ENCODE measurements at places on chromosomes 5 and 9.

GRCh38 chr9:127520941-127521918 lies 69.9 kb downstream of the LRSAM1 start:
- DNase-seq, result no peak

DNA sequence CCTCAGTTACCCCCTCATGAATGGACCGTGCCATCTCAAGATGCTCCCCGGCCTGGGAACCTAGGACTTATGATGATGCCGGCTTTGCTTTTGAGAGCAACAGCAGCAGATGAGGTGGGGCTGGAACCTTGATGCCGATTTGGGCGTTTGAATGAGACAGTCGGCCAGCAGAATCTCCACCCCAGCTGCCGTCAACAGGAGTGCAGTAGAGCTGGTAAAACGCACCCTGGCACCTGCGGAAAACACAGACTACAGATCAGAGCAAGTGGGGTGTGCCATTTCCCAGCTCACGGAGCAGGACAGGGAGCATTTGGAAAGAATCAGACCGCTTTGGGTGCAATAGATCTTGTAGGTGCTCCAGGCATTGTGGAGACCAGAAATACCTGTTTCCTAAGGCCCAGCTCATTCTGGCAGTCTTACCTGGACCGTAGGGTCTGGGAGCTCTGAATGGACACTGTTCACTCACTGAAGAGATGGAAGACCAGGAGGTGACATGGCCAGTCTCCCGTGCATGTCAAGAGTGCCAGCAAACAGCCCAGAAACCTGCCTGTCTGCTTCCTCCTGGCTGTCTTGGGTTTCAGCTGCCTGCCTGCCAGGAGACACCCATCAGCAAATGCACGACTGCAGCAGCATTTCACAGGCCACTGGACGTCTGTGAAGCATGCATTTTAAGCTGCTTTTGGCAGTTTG lies 317.7 kb upstream of the IRX4 start:
- DNase-seq, result no peak

GRCh38 chr5:170571281-170571731 lies 67.5 kb downstream of the KCNIP1 start:
- DNase-seq, result no peak

GRCh38 chr9:99513441-99514112 lies 291.5 kb downstream of the SEC61B start:
- DNase-seq, result peak; percentile 56

DNA sequence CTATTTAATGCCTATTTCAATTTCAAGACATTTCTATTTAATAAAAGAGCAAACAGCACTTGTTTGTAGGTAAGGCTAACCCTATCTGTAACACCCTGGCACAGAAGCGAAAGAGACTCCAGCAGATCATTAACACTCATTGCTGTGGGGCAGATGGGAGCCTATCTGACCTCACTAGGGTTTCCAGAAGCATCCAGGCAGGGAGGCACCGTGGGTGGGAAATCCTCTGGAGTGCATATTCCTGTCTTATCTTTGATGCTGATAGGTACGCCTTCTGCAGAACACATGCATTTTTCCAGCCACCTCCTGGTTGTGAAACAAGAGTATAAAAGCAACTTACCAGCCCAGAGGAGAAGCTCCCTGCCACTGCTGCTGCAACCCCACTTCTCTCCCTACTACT lies 233.7 kb downstream of the GLIS3 start:
- DNase-seq, result no peak

DNA sequence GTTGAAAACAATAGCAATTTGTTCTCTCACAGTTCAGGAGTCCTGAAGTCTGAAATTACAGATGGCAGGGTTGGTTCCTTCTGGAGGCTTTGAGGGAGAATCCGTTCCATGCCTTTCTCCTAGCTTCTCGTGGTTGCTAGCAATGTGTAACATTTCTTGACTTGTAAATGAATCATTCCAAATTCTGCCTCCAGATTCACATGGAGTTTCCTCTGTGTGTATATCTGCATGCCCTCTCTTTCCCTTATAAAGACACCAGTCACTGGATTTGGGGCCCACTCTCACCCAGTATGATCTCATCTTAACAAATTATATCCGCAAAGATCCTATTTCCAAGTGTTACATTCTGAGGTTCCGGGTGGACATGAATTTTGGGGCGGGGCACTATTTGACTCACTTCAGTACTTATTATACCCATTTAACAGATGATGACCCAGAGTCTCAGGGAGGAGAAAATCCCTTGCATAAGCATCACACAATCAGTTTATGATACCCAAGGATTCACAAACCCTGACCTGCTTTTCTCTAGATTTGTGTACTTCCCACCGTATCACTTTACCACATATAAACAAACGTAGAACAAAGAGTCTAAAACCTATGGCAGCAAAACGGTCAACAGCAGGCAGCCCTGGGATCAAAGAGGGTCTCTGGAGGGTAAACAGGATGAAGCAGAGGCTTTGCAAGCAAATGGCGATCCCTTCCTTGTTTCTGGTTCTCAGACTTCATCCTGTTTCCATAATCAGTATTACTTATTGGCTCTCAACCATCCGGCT lies 93.7 kb downstream of the C9orf152 start:
- DNase-seq, result no peak

DNA sequence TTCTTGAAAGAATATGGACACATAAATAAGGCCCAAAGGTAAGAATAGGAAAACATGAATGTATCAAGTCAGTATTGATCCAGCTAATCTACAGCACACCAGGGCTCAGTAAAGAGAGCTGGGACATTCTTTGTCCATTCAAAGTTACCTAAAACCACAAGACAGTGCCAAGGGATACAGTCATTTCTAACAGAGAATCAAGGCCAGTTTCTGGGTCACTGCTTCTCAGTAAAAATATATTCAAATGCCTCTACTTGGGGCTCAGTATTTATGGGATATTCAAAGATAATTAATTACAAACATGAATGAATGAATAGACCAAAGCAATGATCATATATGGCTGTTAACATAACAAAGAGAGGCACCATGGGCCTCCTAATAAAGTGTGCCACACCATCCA lies 34.9 kb downstream of the MTMR12 start:
- DNase-seq, result no peak

DNA sequence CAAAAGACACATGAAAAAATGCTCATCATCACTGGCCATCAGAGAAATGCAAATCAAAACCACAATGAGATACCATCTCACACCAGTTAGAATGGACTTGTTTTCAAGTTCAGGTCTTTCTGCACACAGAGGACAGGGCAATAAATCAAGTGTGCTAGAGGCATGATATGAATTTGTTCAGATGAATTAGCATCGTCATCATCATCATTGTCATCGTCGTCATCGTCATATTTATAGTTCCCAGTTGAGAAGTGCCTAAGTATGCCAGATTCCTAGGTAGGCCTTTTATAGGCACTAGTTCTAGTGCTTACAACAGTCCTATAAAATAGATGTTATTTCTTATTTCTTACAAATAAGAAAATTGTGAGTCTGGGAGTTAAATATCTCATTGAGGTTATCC lies 34.7 kb upstream of the RASEF start:
- DNase-seq, result no peak

DNA sequence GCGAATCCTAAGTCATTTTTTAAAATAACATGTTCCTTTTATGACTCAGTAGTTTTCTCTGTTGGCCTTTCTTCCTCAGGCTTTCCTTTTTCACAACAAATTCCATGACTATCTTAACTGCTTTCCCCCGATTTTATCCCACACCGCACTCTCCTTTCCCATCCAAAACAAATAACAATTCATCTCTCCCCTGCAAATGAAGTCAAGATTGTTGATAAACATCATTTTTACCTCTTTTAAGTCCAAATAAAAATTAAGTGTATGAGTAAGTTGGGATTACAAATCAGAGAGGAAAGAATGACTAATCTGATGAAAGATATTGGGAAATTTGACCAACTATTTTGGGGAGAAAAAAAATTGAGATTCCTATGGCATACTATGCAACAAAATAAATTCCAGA lies 47.3 kb downstream of the SEC61B start:
- no peak for DNase-seq

DNA sequence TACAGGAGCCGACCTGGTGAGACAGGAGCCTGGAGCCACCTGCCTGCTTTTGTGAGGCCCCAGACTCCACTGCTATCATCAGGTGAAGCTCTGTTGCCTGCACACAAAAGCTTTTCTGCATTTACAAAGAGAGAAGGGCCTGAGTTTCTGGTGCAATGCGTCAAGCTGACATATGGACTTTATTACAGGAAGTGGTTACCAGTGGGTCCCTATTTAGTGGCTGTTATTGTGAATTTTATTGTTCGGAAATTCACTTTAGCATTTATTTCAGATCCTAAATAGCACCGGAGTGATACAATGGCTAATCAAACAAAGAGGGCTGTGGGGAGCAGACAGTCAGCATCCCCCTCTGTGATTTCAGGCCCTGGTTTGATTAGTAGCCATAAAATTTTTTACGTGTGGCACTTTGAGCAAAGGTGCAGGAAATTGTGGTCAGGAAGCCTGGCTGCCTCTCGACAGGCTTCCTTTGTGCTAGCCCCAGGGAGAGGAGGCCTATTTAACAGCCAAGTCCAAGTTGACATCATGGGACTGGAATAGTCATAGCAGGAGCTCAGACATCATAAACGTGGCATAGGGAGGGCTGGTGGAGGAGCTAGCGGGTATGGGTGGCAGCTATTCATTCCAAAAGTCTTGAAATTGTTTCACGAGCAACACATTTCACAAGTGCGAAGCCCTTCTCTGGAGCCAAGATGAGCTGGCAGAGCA lies 8.4 kb downstream of the TGFBI start:
- no peak for DNase-seq

DNA sequence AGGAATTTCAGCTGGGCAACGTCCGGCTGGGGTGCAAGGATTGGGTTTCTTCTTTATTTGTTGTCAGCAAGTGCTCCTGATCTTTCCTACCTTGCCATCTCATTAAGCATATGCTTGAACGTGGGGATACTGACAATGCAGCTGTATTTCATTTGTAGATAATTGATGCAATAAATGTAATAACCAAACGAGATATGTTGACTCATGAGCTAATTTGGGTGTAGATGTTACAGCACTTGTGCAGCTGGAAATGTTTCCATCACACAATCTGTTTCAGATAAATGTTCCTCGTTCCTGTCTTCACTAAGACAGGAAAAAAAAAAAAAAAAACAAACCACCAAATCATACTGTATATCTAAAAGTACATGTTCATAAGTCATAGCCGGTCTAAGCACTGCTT lies 123.8 kb downstream of the DMRT2 start:
- no peak for DNase-seq

- DNase-seq, result no peak
Measured at GRCh38 chr9:126335837-126336735, 9.5 kb downstream of the MVB12B start.

DNA sequence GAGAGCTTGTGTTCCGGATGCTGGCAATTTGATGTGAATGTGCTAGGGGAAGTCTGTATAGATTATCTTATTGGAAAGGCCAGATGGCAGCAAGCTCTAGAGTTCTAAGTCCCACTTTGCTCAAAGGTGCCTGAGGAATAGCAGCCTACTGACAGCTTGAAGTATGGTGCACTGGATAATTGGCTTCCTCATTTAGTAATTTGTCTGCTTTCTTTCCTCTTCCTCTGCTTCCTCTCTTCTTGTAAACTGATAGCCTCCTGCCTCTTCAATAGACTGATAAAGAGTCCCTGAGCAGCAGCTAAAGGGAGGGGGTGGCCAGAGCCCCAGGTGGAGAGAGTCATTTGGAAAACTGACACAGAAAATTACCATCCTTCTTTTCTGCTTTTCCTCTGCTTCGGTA lies 177.3 kb downstream of the FGF1 start:
- DNase-seq, result no peak

DNA sequence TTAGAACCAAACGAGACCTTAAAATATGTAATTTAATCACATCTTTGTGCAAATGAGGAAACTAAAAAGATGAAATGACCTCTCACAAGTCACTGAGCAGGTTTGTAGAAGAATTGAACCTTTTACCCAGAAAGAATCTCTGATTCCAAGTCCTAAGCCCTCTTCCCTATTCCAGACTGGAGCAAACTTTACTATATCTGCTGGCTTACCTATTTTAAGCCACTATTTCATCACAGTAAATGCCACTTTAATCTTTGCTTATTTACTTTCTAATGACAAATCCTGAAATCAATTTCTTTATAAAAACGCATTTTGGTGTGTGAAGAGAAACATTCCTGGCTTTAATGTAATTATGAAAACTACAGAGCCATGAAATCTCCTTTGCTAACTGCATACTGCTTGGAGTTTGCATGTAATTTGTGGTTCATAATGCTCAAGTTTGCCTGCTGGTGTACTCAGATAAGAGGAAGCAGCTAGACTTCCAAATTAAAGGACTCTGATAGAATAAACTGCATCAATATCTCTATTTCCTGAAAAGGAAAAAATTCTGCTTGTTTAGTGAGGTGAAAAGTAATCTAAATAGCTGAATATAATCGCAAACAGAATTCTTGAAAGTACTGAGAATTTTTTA lies 121.2 kb downstream of the RAB3C start:
- DNase-seq, result no peak

DNA sequence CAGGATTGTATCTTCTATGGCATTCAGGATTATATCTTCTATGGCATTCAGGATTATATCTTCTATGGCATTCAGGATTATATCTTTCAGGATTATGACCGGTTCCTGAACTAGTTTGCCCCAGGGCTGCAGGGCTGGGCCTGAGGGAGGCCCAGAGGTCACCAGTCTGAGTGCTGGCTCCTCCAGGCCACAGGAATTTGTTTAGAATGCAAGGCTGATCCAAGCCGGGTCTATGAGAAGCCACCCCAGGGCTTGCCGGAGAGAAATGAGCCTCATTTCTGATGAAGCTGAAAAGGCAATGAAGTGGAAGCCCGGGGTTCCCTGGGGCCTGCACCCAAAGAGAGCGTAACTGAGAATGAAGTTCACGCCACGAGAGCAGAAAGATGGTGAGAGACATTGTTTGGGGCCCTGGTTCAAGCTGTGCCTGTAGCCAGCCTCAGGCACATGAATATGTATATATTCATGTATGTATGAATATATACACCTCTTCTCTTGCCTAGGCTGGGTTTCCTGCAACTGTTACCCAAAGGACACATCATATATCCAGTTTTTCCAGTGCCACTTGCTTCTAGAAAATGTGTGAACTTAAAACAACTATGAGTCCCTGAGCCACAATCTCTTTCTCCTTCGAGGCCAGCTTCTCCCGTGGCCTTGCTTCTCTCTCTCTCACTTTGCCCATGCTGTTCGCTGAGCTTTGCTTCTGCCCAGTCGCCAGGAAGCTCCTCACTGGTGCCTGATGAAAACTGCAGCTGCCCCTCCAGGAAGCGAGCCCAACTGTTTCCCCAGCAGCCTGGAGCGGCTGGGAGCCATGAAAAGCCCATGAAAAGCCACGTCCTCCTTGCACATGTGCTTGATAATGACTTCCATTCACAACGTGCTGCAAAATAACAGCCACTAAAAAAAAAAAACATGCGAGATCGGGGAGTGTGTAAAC lies 62.3 kb downstream of the GTF3C4 start:
- no peak for DNase-seq
